ENCODE measurements at places on chromosomes 13 and 19.

GRCh38 chr13:35165205-35165604, 223.1 kb downstream of the NBEA start:
- no peak for DNase-seq

GRCh38 chr19:11225815-11226214, 13.6 kb upstream of the ANGPTL8 start:
- no peak for DNase-seq

DNA sequence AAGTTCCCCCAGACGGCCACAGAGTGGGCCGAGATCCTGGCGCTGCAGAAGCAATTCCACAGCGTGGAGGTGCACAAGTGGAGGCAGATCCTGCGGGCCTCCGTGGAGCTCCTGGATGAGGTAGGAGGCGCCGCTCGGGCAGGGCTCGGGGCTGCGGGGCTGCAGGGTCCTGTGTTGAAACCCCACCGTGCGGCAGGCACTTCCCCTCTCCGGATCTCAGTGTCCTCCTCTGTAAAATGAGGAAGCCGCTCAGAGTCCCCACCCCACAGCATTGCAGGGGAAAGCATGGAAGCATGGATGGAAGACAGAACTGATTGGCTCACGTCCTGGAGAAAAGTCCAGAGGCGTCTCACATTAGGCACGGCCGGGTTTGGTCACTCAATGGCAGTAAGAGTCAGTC, 6.8 kb upstream of the SCN1B start:
- no peak for DNase-seq

DNA sequence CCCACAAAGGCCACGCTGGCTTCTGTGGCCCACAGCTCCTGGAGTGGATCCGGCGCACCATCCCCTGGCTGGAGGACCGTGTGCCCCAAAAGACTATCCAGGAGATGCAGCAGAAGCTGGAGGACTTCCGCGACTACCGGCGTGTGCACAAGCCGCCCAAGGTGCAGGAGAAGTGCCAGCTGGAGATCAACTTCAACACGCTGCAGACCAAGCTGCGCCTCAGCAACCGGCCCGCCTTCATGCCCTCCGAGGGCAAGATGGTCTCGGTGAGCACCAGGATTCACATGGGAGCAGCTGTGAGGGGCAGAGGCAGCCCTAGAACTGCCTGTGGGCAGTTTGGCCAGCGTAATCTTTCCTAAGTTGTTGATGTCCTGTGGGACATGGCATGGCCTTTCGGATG, 27.2 kb downstream of the CAPN12 start:
- DNase-seq = no peak

DNA sequence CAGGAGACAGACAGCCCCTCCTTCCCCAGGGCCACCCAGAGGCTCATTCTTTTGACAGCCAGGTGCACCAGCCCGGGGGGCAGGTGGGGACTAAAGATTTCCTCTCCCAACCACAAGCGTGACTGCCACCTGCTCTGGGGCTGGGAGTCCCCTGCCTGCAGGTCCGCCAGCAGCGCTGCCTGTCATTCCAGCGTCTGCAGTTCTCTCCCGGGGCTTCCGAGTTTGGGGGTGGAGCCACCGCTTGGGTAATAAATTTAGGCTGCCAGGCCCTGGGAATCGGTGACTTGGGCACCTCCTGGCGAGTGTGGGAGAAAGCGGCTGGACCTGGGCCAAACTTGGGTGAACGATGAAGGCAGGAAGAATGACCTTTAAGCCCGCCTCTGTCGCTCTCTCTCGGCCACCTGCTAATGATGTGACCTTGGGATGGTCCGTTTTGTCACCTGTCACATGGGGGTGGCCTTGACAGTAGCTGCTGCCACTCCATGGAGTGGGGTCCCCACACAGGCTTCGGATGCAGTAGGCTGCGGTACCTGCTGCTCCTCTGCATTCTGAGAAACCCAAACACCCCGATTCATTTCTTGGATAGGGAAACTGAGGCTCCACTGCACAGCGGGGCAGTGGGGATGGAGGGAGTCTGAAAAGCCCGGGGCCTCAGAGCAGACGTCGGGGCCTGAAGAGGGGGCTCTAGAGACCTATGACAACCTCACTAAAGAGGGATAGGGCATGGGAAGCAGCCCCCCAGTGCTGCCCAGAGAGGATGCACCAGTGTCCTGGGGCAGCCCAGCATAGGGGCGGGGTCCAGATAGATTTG, 12.8 kb downstream of the FUT6 start:
- peak; percentile 97 for DNase-seq

DNA sequence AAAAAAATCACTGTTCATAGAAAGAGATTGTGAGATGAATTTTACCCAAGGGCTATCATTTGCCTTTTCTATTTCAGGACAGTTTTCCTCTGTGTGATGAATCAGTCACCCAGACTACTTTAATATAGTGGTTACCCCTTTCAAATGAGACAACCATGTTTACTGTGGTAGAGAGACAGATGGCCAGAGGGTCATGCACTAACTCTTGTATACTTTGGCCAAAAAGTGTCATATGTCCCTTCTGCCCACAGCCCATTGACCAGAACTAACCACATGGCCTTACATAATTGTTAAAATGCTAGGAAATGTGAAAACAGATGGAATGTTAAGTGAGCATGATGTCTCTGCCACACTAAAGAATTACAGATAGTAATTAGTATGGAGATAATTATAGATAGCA, 498.7 kb downstream of the DACH1 start:
- no peak for DNase-seq

- peak; percentile 43 for DNase-seq
Measured at GRCh38 chr19:408902-409515, at the start of gene C2CD4C. C2CD4C (minus strand) TSS chr19:409147; CDS start chr19:408361, 786 bp downstream.

DNA sequence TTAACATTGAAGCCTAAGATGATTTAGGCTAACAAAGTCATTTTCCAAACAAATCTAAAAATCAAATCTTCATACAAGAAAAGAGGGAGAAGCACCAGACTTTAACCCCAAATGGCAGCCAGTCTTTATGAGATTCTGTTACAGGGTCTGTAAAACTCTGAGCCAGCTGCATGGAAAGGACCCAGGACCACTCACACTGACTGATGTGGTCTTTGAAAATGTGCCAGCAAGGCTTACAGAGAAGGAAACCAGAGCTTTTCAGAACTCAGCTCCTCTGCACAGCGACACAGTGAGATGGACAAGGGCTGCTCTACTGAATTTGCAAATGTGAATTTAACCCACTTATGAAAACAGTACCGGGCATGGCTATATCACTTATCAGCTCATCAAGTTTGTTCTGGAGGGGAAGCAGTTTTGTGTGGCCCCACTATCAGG, 98.8 kb upstream of the SERP2 start:
- no peak for DNase-seq

DNA sequence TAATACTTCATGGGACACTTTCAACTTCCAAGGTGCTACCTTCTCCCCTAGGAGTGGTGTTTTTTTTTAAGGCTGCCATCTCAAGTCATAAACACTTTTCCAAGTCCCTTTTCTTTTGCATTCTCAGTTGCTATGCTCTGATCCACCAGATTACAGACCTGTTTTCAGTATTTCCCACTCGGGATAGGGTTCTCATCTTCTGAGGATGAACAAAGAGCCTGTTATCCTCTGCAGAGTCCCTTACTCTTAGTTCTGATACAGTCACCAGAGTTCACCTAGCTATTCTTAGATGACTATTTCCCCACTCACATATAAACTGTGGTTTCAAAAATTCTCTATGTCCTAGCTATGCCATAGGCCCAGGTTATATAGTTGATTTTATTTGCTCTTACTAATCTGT, 15.9 kb downstream of the ZDHHC20 start:
- DNase-seq = no peak

Data from COR-L47 (cell line).